Endothelial cell of umbilical vein (primary cell): ENCODE measurements at places on chromosomes 13 and 19. TPM values are rescaled to one million over a fixed set of nuclear protein-coding genes. Genes with fewer than 3 reads are reported as not detected.

DNA sequence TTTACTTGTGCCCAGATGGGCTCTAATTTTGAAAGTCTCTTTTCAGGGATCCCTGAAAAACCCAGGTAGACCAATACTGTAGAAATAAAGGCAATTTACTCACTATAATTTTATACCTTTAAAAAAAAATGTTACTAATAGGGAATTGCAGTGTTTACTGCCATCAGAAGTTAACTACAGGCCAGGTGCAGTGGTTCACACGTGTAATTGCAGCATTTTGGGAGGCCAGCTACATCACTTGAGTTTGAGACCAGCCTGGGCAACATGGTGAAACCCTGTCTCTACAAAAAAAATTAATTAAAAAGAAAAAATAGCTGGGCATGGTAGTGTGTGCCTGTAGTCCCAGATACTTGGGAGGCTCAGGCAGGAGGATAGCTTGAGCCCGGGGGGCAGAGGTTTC, 10.2 kb downstream of the USP12 start:
- no peak for DNase-seq

- DNase-seq, result peak; percentile 74
Measured at GRCh38 chr13:41456768-41457588, at the start of gene RGCC. RGCC (plus strand) TSS chr13:41457550; CDS start chr13:41457708, 158 bp downstream.

GRCh38 chr13:107906131-107906530, 309.2 kb downstream of the LIG4 start:
- DNase-seq, result no peak

DNA sequence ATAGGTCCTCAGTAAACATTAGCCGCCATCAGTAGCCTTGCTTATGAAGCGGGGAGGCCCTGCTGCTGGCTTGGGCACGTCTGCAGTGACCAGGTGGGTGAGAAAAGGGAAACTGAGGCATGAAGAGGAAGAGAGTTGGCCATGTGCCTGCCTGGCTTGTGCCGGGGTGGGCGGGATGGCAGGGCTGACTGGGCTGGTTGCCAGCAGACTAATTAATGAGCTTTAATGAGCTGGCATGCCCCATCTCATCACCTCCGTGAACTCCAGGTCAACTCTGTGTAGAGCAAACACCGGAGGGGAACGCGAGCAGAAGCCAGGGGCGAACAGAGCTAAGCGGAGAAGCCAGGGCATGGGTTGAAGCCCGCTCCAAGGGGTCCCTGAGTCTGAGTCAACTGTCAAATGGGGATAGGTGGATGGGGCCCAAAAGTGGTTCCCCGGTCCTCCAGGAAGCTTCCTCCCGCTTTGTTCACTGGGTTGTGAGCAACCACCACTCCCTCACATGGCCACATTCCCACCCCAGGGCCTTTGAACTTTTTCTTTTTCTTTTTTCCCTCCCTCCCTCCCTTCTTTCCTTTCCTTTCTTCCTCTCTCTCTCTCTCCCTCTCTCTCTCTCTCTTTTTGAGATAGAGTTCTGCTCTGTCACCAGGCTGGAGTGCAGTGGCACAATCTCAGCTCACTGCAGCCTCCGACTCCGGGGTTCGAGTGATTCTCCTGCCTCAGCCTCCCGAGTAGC, 8.7 kb downstream of the NR2F6 start:
- no peak for DNase-seq

- DNase-seq, result no peak
Measured at GRCh38 chr13:27419328-27419727, 5.1 kb upstream of the GTF3A start.

DNA sequence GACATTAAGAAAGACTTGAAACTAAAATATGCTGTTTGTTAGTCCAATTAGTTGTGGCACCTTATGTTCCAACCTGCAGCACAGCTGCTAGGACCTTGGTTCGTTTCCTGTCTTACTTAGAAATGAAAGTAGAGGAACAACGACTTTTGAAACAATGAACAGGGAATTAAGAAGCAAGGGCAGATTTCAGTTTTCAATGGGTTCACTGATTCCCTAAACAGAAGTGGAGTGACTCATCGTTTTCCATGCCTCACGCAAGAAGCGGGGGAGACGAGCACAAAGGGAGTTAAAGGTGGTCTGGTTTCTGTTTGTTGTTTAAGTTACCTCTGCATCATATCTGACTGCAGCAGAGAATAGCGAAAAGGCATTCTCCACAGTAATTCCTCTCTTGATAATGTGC, 44.8 kb downstream of the PHF11 start:
- DNase-seq, result peak; percentile 81

DNA sequence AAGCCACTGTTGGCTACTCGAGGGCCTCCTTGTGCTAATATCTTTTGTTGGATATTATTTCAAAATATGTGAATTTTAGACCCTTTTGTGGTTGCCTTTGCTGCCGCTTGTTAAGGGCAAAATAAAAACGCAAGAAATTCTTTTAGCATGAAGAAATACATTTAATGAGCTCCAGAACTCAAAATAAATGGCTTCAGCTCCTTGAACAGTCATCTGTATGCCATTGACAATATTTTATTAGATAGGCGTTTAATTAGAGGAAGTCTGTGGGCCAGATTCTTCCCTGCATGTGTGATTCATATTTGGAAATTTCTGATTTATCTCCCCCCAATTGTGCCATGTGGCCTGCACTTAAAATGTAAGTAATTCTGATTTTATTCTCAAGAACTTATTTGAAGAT, 177.2 kb downstream of the STK24 start:
- no peak for DNase-seq

- DNase-seq, result peak; percentile 59
Measured at GRCh38 chr13:110306340-110306959, 507 bp downstream of the COL4A1 start.

DNA sequence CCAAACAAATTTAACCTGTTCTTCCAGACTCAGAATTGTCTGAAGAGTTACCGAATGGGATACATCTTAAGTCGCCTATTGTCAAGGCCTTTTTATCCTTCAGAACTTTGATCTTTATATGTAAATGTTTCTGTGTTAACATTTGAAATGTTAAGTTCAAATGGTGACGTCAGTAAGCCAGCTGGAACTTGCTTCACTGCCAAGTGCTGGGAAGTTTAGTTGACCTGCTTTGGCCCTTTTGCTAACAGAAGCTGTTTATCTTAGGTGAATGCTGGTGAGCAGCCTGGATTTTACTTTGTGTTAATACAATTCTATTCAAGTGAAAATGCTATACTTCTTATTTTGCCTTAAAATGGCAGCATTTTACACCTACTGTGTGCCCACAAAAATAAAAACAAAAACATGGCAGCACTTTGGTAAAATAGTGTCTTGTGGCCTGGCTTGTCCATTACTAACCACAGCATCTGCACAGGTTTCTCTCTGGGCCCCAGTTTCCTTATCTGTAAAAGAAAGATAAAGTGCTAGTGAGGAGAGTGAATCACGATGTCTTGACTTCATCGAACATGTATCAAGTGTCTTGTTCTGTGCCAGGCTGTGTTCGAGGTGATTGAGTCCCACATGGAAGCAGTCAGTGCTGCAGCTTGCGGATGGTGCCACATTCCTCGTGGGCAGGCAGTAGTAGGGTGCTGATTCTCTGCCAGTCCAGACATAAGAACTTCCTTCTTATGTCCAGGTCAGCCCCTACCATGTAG, 2.2 kb downstream of the NAXD start:
- DNase-seq, result peak; percentile 88

DNA sequence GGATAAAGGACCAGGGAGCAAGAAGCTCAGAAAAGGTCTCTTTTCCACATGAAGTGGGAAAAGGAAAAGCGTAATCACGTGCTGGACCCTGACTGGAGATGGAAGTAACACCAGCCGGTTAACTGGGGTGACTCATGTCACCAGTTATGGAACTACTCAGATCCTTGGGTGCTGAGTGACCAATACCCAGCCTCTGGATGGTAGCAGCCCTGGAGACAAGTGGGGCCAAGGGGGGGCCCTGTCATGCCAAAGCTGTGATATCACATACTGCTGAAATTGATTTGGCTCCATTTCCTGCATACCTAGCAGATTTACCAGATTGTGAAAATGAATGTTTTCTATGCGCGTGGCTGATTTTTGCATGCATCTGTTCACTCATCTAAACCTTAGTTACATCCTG, 158.9 kb downstream of the ZIC5 start:
- no peak for DNase-seq

DNA sequence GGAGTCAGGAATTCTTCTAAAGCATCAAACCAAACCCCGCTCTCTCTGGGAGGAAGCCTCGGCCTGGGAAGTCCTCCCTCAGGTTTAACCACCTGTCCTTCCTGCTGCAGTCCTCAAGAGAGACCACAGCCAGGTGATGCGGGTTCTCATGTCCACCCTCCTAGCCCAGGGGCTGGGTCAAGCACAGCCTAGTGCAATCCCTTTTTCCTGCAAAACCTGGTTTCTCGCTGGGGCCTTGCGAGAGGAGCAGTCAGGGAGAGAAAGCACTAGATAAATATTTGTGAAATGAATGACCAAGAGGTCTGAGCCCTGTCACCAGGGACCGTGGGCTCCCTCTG, 2.4 kb downstream of the SLC8A2 start:
- DNase-seq, result no peak

DNA sequence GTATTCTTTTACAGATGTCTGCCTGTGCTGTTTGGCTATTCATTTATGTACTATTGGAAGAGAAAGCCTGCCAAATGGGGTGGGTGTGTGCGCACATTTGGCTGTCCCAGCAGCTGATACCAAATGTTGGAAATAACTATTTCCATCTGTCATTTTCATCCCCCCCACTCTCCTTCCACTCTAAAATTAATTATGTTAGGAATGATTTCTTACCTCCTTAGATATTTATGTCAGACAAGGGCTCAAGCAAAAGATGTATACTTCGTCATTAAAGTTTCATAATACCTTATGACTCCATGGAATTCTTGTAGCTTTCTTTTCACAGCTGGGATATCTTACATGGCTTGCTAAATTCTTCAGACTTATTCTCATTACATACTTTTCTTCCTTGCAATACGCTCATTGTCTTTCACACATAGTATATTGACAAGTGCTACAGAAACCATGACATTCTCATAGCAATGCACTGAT, 18.6 kb downstream of the ITM2B start:
- DNase-seq, result no peak

GRCh38 chr19:29840066-29840950, 28.5 kb downstream of the CCNE1 start:
- no peak for DNase-seq

Gene CCDC124
- total RNA-seq, result 115 and 123 TPM in 2 replicates

Gene SLC8A2
- not detected in 2 replicates for total RNA-seq

Gene DCT
- total RNA-seq, result not detected in 2 replicates

Gene OVOL3
- not detected in 2 replicates for total RNA-seq
